ENCODE measurements at places on chromosomes 6 and 20. TPM values are rescaled to one million over a fixed set of nuclear protein-coding genes. Genes with fewer than 3 reads are reported as not detected.
A peak's percentile ranks its signal among the peaks of the same experiment; 100 is the strongest.

Gene RNF217
- total RNA-seq = 32.1 TPM

GRCh38 chr20:2698186-2698817 lies 5.7 kb downstream of the EBF4 start:
- DNase-seq = no peak

DNA sequence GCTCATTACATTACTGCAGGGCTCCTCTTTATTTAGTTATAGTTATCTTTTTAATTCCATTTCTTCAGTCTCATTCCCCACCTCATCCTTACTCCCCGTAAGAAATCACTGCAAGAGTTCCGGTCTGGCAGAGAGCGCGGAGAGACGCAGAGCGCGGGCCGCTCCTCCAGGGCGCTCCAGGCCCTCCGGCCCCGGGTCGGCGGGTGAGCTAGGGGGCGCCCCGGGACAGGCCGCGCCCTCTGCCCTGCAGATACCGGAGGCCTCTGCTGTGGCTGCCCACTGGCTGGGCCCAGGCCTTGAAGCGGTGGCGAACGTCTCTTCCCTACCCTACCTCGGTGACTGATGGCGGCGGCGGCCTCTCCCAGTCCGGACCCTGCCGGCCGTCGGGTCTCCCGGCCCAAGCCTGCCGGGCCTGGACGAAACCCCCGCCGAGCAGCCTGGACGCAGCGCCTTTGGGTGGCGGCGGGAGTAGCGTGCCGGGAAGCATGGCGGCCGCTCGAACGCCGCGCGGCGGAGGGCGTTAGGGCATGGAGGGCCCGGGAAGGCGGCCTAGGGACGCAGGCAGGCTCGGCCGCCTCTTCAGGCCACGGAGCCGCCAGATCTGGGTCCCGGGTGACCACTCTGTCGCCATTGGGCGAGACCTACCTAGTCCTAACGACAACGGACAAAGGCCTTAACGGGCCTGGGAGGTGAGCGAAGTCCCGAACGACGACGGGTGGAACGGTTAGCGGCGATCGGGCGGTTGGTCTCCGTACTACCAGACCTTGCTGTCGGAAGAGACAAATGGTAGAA lies 16.4 kb upstream of the HMGN4 start:
- peak; percentile 74 for DNase-seq

GRCh38 chr6:35435074-35435837 lies 16.9 kb upstream of the FANCE start:
- DNase-seq = no peak

DNA sequence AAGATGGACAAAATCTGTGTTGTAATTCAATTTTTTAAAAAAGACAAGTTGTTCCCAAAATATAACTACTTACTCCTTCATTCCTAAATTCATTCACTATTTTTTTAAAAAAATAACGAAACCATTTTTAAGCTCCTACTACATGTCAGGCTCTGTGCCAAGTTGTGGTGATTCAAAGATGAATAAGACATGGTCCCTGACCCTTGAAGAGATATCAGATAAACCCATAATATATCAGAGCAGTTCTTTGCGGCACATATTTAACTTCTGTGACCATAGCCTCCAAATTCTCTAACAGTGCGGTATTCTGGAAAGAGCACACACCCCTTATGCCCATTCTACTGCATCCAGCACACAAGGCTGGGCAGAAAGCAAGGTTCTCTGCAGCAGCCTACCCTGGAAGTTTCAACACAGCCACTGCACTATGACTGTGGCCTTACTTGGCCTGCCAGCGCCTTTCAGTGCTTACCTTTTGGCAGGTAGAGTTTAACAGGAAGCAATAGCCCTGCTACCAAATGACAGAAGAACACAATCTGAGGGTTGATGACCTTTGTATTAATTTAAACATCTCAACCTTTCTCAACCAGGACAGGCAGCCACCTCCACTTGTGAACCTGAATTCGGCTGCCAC lies 406.5 kb downstream of the BTBD9 start:
- DNase-seq = no peak

DNA sequence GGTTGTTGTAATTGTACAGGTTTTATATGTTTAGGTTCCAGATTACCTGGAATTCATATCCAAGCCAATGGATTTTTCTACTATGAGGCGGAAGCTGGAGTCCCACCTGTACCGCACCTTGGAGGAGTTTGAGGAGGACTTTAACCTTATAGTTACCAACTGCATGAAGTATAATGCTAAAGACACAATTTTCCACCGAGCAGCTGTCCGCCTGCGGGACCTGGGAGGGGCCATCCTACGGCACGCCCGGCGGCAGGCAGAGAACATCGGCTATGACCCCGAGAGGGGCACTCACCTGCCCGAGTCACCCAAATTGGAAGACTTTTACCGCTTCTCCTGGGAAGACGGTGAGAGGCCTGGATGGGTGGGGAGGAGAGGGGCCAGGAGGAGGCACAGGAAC lies 13.6 kb downstream of the BRPF3 start:
- no peak for DNase-seq

Gene SCRT2
- not detected for total RNA-seq

DNA sequence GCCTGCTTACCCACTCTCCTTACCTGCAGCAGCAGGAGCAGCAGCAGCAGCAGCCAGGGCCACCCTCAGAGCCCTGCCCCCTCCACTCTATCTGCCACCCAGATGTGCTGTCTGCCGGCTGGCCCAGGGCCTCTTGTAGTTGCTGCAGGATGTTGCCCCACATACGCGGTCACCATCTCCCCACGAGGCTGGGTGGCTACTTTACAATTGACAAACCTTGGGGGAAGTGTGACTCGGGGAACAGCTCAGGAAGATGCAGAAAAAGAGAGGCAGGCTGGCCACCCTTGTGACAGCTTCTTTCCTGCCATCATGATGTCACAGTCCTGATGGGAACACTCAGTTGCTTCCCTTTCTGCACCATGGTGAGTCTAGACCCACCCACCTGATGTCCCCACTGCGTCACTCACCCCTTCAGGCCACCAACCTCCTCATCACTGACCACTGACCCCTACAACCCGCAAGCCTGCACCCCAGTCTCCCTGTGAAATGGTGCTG lies 14.5 kb downstream of the TREM1 start:
- peak; percentile 25 for DNase-seq

GRCh38 chr6:125001684-125002405 lies 39.6 kb downstream of the RNF217 start:
- DNase-seq = peak; percentile 23

DNA sequence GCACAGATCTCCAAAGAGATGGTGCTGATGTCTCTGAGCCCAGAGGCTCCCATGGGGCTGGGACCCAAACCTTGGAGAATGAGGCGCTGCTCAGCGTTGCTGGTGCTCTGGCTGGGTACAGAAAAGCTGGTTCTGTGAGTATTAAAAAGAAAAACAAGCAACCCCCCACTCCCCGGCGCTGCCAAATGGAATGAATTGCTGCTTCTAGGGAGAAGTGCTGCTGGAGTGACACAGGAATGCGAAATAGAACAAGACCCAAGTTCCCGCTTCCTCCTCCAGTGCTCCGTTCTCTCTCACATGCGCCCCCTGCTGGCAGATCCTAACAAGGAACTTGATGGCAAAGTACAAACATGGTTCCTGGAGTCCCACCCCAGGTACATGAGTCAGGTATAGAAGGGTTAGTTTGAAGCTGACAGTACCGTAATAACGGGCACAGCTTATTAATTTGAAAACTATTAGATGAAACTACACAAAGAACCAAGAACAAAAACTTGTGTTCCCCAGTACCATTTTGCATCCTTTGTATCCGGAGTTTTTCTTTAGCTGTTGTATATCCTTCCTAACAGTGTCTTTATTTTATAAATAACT lies 2.1 kb upstream of the DDX27 start:
- DNase-seq = peak; percentile 94

- no peak for DNase-seq
Observed at GRCh38 chr6:158073776-158074175, 92.1 kb downstream of the SYNJ2 start.

GRCh38 chr20:5662769-5663168 lies 87.4 kb upstream of the SHLD1 start:
- DNase-seq = no peak

Gene GPRC6A
- total RNA-seq = not detected

GRCh38 chr6:10390495-10391298 lies 24.2 kb downstream of the TFAP2A start:
- no peak for DNase-seq

DNA sequence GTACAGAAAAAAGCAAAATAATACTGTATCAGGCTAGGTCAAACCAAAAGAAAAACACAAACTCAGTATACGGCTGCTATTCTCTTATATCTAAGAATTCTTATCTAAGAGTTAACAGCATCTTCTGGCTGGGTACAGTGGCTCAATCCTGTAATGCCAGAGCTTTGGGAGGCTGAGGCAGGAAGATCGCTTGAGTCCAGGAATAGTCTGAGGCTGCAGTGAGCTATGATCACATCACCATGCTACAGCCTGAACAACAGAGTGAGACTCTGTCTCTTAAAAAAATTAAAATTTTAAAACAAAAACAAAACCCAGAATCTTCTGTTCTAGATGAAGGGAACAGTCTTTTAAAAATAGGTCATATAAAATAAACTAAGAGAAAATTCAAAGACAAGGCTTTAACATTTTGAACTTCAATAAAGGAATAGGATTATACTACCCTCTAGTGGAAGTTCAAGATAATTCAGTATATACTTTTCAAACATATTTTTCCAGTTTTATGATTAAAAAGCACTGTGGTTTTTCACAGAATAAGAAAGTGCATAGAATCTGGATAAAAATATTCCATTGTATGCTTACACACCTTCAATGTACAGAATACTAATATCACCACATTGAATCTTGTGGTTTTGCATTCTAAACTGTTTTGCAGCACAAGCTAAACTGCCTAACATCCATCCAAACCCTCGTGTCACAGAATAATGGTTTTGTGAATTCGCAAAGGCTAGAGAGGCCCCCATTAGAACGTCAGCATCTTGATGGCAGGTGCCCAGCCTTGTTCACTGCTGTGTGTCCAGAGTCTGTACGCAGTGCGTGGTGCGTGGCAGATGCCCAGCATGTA lies 39.3 kb downstream of the DTNBP1 start:
- DNase-seq = no peak

- no peak for DNase-seq
Observed at GRCh38 chr20:56781108-56781739, 152.1 kb downstream of the TFAP2C start.

- DNase-seq = no peak
Observed at GRCh38 chr6:67802771-67803170, 832.3 kb upstream of the ADGRB3 start.

DNA sequence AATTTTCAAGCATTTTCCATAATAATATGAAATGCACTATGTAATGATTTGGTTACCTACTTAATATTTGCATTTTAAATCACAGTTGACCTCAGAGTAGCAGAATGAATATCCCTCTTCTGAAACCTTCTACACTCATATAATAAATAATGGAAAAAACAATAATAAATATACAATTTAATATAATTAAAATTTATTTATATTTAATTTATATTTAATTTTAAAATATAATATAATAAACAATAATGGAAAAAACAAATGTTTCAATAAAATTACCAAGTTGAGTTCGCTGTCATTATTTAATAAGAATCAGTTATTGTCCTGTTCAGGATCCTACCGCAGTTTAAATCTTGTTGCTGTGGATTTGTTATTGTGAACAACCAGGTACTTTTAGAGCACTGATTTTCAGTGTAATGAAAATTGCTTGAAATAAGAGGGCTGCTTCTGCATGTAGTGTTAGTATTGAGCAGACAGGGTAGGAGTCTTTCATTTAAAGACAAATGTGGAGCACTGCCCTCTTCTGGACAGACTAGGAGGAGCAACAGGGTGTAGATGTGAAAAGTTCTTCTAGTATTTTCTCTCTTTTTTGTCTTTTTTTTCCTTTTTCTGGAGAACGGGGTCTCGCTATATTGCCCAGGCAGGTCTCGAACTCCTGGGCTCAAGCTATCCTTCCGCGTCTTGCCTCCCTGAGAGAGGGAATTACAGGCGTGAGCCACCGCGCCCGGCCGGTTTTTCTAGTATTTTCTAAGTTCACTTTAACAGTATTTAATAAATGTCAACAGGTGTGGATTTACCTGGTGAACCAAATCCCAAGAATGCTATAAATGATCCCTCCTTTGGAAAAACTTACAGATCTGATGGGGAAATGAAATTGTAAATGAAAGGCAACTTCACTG lies 13.6 kb downstream of the TRAPPC3L start:
- peak; percentile 62 for DNase-seq

DNA sequence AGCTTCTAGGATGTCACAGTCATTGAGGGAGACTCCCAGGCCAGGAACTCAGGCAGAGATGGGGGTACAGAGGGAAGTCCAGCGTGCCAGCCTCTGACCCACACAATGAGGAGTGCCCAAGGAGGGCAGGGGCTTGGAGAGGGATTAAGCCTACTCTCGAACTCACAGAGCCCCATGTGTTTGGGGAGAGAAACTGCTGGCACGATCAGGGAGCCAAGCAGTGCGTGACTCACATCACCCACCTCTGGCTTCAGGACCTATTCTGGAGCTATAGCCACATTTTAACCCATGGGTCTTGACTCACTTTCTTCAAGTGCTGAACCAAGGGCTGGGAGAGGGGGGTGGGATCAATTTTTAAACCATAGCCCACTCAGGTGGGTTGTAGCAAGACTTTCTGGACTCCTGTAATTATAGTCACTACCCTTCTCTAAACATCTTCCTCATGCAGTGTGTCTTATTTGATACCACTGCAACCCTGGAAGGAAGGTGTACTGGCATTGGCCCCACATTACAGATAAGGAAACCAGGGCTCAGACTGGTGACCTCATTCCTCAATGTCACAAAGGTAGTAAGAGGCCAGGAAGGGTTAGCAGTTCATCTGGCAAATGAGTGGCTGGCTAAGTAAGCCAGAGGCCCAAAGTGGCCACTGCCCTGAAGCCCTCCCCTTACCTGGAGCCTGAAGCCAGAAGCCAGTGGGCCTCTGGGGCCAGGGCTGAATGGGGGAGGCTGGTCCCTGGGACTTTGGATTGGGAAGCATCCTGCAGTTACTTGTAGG lies 12.0 kb downstream of the FOXP4 start:
- DNase-seq = no peak

Gene SIM1
- not detected for total RNA-seq

DNA sequence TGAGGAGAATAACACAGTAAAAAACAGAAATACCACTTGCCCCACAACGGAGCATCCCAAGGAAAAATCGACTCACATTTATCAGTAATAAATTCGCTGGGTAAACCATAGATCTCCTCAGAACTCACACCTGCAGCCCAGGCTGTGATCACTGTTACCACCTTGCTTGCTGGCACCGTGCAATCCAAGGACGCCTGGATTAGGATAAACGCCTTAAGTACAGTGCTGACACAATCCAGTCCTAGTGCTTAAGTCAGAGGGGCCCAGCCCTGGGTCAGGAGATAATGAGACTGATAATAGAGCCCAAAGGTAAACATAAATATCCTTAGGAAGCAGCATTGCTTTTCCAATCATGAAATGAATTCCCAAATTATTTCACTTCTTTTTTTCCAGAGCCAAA lies 62.5 kb downstream of the EPB41L2 start:
- DNase-seq = no peak

DNA sequence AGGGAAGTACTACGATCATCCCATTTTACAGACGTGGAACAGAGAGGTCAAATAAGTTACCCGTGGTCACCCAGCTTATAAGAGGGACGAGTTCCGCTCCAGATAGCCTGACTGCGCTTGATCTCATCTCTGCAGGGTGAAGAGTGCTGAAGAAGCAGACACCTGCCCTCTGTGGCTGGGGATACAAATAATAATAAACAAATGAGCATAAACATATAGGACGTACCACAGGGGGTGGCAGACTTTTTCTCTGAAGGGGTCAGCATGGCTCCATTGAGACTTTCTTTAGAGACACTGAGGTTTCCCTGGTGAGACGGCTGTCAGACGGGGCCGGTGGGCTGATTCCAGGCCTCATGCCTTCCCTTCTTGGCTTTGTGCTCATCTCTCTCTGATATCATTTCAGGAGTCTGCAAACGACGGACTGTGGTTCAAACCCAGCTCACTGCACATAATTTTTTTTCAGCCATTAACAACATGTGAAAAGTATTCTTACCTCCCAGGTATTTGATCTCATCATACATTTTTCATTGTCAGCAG lies 47.1 kb downstream of the IRF4 start:
- DNase-seq = no peak

Gene NKX2-4
- total RNA-seq = not detected
